Activated naive CD4-positive, alpha-beta T cell treated with anti-CD3 and anti-CD28 coated beads, Interleukin-2, amount 10 ng/mL, durations not matched to agents 7 days and 5 days (primary cell): ENCODE measurements at places on chromosomes 16 and 17.

GRCh38 chr17:21297026-21297520 lies 12.6 kb downstream of the MAP2K3 start:
- no peak overlapping the region for H3K27ac ChIP-seq
- no peak overlapping the region for H3K4me3 ChIP-seq
- no peak for DNase-seq
- peaks cover 29% of the 10 kb centered on the region for H3K36me3 ChIP-seq

DNA sequence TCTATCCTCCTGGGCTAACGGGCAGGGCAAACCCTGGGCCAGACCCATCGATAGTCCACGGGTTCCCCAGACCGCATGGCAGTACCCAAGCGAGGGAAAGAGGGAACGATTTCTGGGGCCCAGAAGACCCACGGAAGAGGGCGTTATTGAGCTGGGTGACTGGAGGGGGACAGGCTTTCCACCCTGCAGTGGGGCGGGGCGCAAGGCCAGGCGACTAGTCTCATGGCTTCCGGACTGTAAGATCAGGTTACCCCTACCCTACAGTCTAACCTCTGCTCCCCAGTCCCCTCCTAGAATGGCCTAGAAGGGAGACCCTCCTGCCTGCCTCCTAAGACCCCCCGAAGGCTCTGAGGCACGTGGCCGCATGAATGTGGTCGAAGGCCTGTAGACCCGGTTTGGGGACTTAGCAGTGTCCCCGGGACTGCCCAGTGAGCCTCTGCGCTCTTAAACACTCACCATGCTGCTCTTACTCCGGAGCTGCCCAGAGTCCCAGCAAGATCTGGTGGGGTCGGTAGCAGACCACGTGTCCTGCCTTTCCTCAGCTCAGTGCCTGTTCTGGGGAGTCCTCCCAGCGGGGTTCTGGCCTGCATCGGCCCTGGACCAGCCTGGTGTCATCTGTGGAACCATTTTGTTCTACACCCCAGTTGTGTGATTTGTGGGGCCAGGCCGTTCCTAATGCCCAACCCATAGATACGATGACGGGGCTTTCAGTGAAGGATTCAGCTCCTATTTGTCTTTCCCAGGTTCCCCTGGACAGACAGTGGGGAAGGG lies 13.2 kb upstream of the AURKB start:
- H3K36me3 ChIP-seq, result peaks cover 43% of the 10 kb centered on the region
- H3K27me3 ChIP-seq, result peaks cover 15% of the 10 kb centered on the region
- H3K4me1 ChIP-seq, result peaks cover 66% of the 10 kb centered on the region
- H3K4me3 ChIP-seq, result peak overlapping the region; percentile 96
- peak overlapping the region; percentile 100 for H3K27ac ChIP-seq

DNA sequence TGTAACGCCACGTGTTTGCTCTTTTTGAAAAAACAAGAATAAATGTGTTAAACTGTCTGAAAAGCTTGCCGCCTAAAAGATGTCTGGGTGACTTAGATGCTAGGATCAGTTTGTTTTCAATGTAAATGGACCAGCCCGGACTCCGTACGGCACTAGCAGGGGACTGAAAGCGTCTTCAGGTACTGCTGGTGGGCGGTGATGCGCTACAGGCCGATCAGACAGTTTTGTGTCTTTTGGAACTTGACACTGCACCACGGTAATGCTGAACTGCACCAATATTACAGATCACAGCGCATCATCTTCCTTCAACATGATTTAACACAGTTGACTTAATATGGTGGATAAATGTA lies 727 bp upstream of the MBTPS1 start:
- H3K4me1 ChIP-seq, result peaks cover 25% of the 10 kb centered on the region
- DNase-seq, result no peak
- H3K4me3 ChIP-seq, result peak overlapping the region; percentile 93
- peak overlapping the region; percentile 94 for H3K27ac ChIP-seq

DNA sequence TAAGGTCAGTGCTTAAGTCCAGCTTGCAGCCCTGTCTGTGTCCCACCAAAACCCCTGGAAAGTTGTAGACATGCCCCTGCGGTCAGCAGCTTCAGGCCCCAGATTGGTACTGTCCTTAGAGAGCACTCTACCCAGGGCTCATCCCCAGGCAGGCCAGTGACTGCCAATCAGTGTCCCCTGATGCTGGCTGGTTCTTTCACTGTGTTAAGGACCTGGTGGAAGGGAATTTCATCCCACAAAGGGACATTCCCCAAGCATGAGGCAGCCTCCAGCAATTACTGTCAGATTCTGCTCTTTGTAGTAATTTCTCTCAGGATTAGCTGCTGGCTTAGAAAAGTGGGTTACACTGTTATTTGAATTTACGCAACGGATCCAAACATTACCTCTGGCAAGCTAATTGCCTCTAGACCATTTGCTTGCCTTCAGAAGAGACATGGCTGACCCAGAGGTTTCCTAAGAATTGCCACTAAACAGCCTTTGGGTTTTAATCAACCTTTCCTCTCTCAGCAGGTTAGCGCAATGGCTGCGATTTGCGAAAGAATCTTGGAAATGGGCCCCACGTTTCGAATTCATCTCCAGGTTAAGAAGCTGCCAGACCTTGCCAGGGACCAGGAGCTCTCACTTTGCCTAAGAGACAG lies 5.9 kb downstream of the IRX6 start:
- DNase-seq, result no peak
- H3K4me3 ChIP-seq, result no peak overlapping the region
- H3K27ac ChIP-seq, result no peak overlapping the region

GRCh38 chr16:53135329-53135728 lies 80.5 kb downstream of the CHD9 start:
- H3K27me3 ChIP-seq, result peaks cover 4% of the 10 kb centered on the region
- DNase-seq, result no peak
- H3K27ac ChIP-seq, result no peak overlapping the region

- H3K4me3 ChIP-seq, result no peak overlapping the region
- H3K27me3 ChIP-seq, result peaks cover 69% of the 10 kb centered on the region
- peaks cover 9% of the 10 kb centered on the region for H3K4me1 ChIP-seq
- no peak for DNase-seq
These were observed 1.1 kb downstream of the SEZ6L2 start for GRCh38 chr16:29898135-29898803.

DNA sequence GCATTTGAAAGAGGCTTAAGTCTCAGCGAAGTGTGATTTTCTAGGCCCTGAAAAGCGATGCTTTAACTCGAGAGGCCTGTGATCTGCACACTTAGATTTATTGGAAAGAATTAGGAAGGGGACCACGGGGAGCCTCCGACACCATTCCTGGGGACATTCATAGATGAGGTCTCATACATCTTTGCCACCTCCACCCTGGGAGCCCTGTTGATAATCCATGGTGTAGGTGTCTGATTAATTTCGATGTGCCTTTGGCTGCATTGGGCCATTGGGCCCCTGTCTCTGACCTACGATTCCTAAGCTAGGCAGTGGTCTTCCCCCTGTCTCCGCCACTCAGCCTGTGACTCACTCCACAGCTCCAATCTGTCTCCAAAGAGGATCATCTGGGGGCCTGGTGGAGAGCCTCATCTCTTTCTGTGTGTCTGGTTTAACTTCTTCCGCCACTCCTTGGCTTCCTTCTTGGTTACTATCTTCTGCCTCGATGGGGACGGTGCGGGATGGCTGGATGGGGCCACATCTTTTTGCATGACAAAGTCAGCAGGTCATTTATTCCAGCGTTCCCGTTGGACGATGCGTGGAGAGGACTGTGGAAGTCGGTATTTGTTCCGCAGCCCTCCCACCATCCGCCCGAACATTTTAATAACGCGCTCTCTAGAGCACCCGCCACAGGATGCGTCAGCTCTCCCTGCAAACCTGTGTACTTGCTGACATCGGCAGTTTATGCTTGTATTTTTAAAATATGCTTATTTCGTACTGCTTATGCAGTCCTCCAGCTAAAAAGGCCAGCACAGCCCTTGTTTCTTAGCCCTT lies 109.3 kb downstream of the IRX3 start:
- no peak overlapping the region for H3K27ac ChIP-seq
- peaks cover 26% of the 10 kb centered on the region for H3K27me3 ChIP-seq
- no peak for DNase-seq
- no peak overlapping the region for H3K4me3 ChIP-seq

- H3K4me3 ChIP-seq, result no peak overlapping the region
- no peak overlapping the region for H3K27ac ChIP-seq
- H3K36me3 ChIP-seq, result no peaks in the 10 kb centered on the region
- H3K4me1 ChIP-seq, result no peaks in the 10 kb centered on the region
- DNase-seq, result no peak
These were observed 27.5 kb upstream of the NPTX1 start for GRCh38 chr17:80503921-80504320.
